ENCODE measurements at places on chromosomes 3 and 15.
A peak's percentile ranks its signal among the peaks of the same experiment; 100 is the strongest.

- no peak for DNase-seq
Measured at GRCh38 chr15:67833710-67834511, 5.9 kb downstream of the RNU6-1 start.

- DNase-seq: no peak
Measured at GRCh38 chr3:13378155-13378554, 42.0 kb downstream of the NUP210 start.

DNA sequence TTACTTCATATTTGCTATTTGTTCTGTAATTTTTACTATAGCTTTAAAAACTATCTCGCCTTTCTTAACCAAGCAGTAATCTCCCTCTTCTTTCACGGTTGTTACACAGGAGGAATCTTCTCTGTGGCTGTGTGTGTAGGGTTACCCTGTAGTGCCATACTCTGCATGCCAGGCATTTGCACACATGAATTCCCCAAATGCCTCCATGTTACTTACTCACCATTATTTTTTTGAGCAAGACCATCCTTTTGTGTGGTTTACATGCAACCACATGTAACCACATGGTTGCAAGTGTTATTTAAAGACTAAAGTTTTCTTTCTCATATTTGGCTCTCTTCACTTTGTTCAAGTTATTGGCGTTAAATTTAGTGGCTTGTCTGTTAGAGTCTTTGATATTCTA is 45.5 kb downstream of the HPS3 start:
- no peak for DNase-seq

GRCh38 chr3:19931767-19932188 is 2.2 kb downstream of the EFHB start:
- DNase-seq: no peak

- no peak for DNase-seq
Measured at GRCh38 chr15:35723120-35723847, 177.3 kb upstream of the DPH6 start.

- DNase-seq: no peak
Measured at GRCh38 chr3:97838393-97838792, 16.6 kb downstream of the CRYBG3 start.

DNA sequence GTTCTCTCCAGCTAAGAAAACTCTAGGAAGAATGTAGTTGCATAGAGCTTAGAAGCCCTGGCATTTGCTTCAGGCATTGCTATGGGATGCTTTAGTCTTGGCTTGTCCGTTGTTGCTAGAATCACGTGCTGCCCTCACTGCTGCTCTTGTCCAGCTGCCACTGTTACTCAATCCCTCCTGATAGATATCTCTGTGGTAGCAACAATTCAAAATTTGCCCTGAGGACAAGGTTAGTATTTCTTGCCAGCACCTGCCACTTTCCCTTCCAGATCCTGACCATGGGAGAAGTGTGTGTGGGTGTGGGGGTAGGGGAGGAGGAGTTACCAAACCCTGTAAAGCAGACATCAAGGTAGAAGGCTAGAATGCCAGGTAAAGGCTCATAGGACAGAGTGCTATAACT is 113.8 kb downstream of the PPM1L start:
- DNase-seq: peak; percentile 20

GRCh38 chr15:80437334-80437891 is 33.2 kb downstream of the ARNT2 start:
- no peak for DNase-seq

- DNase-seq: no peak
Measured at GRCh38 chr15:39936681-39937080, 2.8 kb downstream of the EIF2AK4 start.

DNA sequence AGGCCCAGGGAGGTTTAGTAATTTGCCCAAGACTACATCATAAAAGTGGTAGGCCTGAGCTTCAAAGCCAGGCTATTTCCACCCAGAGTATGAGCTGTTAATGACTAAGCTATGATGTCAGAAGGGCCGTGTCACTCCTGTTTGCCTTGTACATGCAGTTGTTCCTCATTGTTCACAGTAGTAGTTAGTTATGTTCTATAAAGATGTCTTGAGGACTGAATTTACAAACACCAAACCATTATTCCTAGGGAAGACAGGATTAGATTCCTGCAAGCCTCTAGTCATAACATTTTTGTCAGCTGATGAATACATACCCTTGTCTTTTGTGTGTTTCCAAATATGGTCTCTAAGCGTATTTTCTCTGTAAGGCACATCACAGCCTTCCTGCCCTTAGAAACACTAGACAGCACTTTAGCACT is 20.9 kb upstream of the LARS2 start:
- DNase-seq: no peak
